HuH-7 (cell line): ENCODE measurements at places on chromosomes 5 and 9.

- peak; percentile 27 for DNase-seq
These were observed 20.6 kb downstream of the MEGF9 start for GRCh38 chr9:120693700-120694008.

DNA sequence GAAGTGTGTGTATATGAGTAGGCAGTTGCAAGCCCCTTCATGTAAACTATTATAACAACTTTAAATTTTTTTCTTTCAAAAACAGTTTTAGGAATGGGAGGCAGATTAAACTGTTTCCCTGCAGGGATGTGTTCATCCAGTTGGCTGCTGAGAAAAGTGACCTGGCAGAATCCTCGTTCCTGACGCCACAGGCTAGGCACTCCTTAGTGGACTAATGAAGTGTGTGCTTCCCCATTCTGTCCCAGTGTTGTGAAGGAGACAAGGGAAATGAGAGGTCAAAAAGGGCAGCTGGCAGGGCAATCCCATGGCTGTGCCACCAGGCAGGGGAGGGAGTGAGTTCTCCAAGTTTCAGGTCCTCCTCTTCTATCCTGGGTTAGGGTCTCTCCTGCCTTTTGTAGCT, 59.8 kb downstream of the FOXD1 start:
- DNase-seq = no peak

GRCh38 chr5:120354126-120354525, 110.0 kb upstream of the PRR16 start:
- DNase-seq = no peak

- no peak for DNase-seq
These were observed 377.1 kb downstream of the SPOCK1 start for GRCh38 chr5:137122075-137122474.

GRCh38 chr5:124650951-124651662, 95.3 kb downstream of the ZNF608 start:
- no peak for DNase-seq

- no peak for DNase-seq
These were observed 51.2 kb downstream of the SGCD start for GRCh38 chr5:156378159-156378558.

DNA sequence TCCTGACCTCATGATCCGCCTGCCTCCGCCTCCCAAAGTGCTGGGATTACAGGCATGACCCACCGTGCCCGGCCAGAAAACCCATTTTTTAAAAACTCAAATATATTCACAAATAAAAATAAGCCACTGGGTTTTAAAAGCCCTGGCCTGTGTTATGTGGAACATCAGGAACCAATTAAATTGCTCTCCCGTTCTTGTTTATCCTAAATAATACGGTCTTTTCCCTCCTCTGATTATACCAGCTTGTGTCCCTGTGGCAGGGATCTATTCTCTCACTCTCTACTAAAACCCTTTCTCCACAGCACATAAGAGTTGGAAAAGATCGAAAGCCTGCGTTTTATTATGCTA, 30.1 kb upstream of the LPAR1 start:
- DNase-seq = no peak

DNA sequence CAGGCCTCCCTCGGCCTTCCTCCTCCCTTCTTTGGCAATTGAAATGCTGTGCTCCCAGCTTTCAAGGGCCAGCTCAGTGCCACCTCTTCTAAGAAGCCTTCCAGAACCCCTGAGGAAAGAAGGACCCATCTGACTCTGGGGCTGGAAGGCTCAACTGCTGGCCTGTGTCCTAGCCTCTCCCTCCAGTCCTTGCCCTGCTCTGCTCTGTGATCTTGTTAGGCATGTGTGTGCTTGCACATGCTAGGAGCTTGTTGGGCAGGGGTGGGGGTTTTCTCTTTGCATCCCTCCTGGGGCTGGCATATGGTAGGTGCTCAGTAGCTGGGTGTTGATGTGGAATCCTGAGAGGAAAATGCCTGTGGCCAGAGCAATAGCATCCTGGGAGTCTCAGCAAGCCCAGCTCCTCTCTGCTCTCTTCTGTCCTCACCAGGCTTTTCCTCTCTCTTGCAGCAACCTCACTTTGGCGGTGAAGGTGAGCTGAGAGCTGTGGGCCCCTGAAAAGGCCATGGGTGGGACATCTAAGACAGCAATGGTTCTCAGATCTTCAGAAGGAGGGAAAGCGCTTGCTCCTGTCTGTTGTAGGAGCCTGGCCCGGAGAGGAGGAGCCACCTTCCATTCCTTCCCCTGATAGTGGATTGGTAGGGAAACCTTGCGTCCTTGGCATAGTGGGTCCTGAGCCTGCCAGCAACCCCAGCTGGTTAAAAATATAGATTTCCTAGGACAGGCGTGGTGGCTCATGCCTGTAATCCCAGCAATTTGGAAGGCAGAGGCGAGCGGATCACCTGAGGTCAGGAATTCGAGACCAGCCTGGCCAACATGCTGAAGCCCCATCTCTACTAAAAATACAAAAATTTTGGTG, 9.9 kb downstream of the DOLK start:
- no peak for DNase-seq
